ENCODE measurements at places on chromosomes 3 and 15.
A peak's percentile ranks its signal among the peaks of the same experiment; 100 is the strongest.

DNA sequence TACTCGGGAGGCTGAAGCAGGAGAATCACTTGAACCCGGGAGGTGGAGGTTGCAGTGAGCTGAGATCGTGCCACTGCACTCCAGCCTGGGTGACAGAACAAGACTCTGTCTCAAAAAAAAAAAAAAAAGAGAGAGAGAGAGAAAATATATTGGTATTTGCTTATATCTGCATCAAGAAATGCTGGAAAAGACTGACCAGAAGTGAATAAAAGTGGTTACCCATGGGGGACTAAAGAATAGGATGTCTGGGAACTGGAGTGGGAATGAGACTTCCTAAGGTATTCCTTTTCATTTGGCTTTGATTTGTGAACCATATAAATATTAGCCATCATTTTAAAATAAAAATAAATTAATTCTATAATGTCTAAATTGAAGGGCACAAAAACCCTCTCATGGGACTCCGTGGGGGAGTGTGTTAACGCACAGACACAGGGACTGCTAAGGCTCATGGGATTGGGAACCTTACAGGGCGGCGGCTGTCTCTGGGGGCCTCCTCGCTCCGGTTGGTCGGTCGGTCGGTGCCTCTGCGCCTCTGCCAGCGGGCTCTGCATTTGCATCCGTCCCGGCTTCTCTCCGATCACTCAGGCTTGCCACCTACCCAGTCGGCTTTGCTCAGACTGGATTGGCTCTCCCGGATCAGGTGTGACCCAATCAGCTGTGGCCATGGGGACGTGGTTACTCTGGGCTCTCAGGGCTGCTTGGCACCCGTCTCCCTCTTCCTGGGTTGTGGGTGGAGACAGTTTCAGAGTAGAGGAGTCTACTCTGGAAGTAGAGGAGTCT lies 12.7 kb upstream of the TSPAN3 start:
- peak; percentile 61 for DNase-seq

DNA sequence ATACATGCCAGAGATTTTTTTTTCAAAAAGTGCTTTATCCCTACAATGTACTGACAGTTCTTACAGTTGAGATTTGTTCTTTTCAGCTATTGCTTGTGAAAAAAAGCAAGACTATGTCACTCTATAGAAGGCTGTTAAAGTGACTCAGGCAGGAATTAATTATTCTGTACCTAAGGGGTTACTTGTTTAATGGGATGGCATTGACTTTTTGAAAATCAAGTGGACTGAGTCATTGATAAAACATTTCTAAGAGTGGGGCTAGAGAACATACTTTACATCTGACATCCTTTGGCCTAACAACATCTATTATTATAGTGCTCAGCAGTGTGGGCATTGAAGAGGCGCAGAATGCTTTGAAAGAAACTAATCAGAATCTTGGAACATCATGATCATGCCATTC lies 34.3 kb downstream of the INTS14 start:
- DNase-seq: no peak

DNA sequence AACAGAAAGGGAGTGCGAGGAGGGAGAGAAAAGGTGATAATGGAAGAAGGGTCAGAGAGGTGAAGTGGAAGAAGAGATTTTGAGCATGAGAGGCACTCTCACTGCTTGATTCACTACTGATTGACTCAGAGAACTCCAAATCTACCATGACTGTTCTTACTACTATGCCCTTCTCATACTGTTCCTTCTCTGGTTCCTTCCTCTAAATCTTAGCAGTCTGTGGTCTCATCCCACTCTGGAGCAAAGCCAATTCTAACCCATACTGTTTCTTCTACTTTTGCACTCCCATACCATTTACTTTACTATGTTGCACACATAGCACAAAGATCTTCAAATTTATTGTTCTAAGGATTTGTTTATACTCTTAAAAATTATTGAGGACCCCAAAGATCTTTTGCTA lies 100.8 kb downstream of the DTWD1 start:
- DNase-seq: no peak

- no peak for DNase-seq
These were observed 2.2 kb upstream of the KPNA1 start for GRCh38 chr3:122516846-122517360.

GRCh38 chr3:73563896-73564582 lies 60.7 kb downstream of the PDZRN3 start:
- DNase-seq: no peak

DNA sequence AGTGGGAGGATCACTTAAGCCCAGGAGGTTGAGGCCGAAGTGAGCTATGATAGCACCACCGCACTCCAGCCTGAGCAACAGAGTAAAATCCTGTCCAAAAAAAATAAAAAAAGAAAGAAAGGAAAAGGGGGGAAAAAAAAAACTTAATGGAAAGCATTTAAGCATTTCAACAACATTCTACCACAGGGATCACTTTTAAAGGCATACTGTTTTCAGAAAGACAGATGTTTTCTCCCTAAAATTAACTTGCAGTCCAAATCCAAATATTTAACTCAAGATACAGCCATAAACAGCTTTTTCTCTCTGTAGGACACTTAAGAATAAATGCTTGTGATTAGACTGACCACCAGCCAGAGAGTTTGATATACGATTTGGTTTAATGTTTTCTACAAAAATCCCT lies 141.0 kb downstream of the MAGI1 start:
- no peak for DNase-seq

- DNase-seq: no peak
These were observed 13.3 kb upstream of the LRRC15 start for GRCh38 chr3:194382892-194383223.

- no peak for DNase-seq
These were observed 13.5 kb downstream of the CMTM7 start for GRCh38 chr3:32405155-32405554.
